ENCODE measurements at places on chromosomes 2 and 18.

GRCh38 chr2:64203858-64204632 lies 59.8 kb upstream of the PELI1 start:
- DNase-seq, result no peak

GRCh38 chr2:182933629-182934028 lies 67.2 kb upstream of the FRZB start:
- DNase-seq, result no peak

DNA sequence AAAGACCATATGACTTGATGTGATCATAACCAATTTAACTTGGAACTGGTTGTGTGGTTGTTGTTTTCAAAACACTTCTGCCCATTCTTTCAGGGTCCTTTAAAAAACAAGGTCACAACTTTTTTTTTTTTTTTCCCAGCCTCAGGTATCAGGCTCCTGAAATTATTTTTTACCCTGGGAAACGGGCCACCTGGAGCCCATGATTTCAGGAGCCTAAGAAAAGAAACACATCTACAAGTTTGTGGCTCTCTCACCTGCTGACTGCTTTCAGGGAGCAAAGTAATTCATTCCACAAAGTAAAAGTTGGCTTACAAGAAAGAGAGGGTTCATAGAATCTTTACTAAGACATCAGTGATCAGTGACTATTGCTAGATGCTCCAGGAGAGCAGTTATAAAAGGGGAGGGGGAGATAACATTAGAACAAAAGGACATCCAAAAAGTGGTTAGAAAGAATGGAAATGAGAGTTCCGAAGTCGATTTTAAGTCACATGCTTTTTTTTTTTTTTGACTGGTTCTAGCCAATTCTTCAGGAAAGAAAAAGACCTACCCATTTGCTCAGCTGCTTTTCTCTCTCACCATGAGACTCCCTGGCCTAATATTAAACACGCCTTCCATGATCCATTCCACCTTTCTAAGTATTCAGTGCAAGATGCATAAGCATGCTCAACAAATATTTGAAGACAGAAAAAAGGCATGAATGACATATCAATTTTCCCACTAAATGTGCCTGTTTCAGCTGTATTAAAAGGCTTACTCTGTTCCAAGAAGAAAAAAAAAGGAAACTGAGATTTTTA lies 267.3 kb downstream of the LRATD1 start:
- DNase-seq, result no peak

DNA sequence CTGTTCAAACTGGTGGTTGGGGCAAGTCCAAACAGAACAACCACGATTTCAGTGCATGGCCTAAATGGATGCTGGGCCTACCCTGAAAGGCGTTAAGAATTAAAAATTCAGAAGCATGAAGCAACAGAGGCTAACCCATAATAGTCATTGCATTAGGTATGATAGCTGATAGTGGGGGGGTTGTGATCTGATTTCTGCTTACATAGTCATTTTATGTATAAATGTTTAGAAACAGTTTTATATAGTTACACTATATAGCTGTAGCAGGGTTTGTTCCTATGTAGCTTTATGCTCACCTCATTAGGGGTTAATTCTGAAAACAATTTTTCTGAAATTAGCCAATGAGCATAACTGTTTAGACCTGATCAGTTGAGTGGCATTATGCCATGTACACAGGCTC lies 9.6 kb downstream of the TAF1B start:
- no peak for DNase-seq

DNA sequence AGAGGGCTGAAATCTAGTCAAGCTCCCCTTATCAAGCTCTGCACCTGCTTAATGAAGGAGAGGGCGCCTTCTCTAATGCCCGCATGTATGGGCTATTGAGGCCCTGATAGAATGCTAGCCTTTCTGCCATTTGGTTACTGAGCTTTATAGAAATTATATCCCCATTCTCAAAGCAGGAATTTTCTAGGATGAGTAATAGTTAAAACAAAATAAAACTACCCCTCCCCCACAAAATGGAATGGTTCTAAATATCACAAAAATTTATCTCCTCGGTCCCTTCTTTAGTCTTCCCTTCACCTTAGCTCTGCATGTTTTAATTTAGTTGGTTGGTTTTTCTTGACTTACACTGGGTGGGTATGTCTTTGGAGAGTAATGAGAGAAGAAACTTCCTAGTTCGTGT lies 37.7 kb downstream of the CD28 start:
- DNase-seq, result no peak

DNA sequence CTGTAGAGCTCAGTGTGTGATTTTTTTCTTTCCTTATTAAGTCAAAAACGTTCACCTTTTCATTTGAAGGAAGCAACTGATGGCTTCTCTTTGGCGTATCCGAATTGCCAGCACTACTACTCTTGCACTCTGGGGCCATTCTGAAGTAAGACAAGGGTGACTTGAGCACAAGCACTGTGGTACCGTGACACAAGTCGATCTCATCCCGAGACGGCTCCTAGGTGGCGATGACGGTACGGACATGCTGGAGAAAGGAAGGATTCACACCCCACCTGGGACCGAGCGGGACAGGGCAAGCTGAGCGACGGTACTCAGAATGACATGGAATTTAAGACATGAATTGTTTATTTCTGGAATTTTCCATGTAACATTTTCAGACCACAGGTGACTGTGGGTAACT lies 36.8 kb upstream of the LDLRAD4 start:
- no peak for DNase-seq

GRCh38 chr2:170377500-170378207 lies 199.7 kb downstream of the MYO3B start:
- DNase-seq, result no peak

GRCh38 chr2:77631007-77631406 lies 108.8 kb upstream of the LRRTM4 start:
- no peak for DNase-seq

GRCh38 chr18:3442919-3443318 lies 7.1 kb upstream of the TGIF1 start:
- no peak for DNase-seq

DNA sequence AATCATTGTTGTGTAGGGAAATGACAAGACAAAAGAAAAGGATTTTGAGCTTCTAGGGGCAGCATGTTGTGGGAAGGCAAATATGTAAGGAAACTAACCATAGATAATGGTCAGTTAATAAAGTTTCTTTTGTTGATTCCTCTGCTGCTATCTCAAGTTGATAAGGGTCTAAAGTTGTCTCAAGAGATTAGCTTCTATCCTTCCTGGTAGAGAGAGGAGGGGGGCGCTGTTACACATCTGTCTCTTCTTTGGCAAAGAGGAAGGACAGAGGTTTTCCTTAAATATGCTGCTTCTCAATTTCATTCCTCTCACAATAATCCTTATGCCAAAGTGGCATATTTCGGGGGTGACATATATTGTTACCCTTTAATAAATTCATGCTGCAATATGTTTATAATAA lies 944.0 kb downstream of the DPP10 start:
- DNase-seq, result no peak

GRCh38 chr2:19313553-19313952 lies 44.9 kb downstream of the OSR1 start:
- DNase-seq, result no peak

GRCh38 chr2:23530909-23531276 lies 145.9 kb downstream of the KLHL29 start:
- DNase-seq, result no peak

- no peak for DNase-seq
Measured at GRCh38 chr2:162749994-162750393, 88.6 kb downstream of the KCNH7 start.

DNA sequence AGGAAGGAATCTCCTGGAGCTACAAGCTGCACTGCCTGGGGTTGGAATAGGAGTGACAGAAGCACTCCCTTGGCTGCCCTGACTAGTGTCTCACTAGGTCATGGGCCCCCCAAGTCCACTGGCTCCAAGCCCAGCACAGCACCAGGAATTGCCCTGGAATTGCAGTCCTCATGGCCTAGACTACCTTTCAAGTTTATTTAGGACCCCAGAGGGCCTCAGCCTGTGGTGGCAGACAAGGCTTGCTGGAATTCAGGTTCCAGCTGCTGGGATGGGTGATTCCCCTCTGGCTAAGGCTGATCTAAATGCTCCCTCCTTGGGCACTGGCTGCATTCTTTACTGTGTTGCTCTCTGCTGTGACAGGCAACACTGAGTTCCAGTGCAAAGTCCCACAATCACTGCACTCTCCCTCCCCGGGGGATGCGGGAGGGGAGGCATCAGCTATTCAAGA lies 14.0 kb downstream of the STRADB start:
- DNase-seq, result no peak

DNA sequence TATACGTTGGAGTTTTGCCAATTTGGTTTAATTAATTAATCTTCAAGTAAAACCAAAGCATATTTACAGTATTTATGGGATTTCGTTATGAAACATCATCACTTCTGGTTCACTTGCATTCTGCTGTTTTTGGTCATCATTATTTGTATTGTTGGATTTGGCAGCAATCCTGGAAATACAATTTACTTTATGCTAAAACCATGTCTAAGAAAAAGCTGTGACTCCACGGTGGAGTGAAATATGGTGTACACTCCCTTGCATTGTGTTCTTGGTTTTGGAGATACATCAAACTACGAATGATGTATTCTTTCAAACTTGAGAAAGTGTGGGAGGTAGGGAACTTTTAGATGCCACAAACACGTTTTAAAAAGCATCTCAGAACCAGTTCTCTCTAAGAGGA lies 106.4 kb downstream of the CTAGE1 start:
- DNase-seq, result no peak

DNA sequence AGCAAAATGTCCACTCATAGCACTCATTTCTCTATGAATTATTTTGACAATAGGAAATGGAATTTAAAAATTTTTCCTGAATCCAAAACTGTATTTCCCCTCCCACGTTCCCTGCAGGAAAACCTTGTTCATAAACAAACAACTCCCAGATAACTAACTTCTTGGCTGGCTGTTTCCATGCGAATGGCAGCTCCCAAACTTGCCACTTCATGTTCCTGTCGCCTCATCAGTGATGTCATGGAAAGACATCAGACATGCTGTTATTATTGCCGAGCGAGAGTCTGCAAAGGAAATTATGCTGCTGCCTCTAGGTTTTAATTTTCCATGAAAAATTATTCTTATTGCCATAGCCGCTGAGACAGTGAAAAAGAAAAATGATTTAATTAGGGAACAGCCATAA lies 117.0 kb upstream of the RIOK3 start:
- DNase-seq, result no peak

- DNase-seq, result no peak
Measured at GRCh38 chr2:235508371-235509160, 14.7 kb downstream of the AGAP1 start.
